ENCODE measurements at places on chromosomes 11 and 22. TPM values are rescaled to one million over a fixed set of nuclear protein-coding genes. Genes with fewer than 3 reads are reported as not detected.

GRCh38 chr22:42716649-42717127 is 4.0 kb downstream of the A4GALT start:
- DNase-seq = no peak

DNA sequence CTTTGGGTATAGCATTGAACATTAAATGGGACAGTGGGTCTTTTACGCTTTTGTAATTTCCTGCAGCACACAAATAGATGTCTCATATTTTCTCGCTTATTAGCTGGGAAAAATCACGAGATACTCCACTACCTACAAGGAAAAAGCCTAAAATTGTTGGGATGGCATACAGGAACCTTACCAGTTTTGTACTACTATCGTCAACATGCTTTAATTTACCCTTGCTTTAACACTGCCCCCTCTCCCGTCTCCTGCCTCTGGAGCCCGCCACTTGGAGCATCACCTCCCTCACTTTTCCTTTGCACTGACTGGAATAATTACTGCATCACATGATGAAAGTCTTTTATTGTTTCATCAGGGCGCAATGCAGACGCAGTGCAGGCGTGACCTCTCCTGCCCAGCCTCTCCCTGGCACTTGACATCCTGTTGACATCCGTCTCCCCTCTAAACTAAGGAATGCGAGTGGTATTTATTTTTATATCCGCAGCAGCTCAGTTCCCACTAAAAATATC is 1.0 kb upstream of the FNBP4 start:
- no peak for DNase-seq

- DNase-seq = no peak
Measured at GRCh38 chr22:40509401-40510134, 127.0 kb downstream of the MRTFA start.

- DNase-seq = no peak
Measured at GRCh38 chr11:36738292-36738861, 140.3 kb upstream of the RAG2 start.

GRCh38 chr11:9852465-9852864 is 188.6 kb downstream of the SWAP70 start:
- no peak for DNase-seq

GRCh38 chr11:70297341-70297740 is 26.9 kb downstream of the PPFIA1 start:
- DNase-seq = no peak

DNA sequence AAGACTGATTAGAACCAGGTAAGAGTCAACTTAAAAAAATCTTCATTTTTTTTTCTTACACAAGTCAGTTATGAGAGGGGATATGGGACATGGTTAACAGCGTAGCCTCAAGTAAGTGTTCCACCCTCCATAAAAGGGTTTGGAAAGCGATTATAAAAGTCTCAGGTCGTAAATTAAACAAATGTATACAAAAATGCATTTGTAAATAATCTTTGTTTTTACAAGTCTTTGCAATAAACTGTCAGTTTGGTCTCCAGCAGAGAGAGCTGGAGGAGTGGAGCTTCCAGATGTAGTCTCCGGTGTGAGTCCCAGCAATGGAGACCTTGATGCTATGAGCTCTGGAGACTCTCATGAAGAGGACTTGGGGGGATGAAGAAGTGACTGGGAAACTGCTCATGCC is 99.8 kb upstream of the TP53AIP1 start:
- no peak for DNase-seq

DNA sequence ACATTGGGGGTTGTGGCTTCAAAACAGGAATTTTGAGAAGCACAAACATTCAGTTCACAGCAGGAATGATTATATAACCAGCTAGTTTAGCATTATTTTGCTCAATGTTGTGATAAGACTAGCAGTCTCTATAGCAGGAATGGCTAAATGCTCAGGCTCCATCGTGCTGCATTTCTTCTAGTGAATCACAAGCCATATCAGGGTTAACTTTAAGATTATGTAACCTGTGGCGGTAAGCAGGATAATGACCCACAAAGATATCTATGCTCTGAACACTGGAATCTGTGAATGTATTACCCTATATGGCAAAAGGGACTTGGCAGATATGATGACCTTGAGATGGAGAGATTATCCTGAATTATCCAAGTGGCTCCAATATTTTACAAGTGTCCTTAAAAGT is 14.8 kb downstream of the FSHB start:
- no peak for DNase-seq

- DNase-seq = no peak
Measured at GRCh38 chr11:59336931-59337330, 21.8 kb upstream of the OR5AN1 start.

DNA sequence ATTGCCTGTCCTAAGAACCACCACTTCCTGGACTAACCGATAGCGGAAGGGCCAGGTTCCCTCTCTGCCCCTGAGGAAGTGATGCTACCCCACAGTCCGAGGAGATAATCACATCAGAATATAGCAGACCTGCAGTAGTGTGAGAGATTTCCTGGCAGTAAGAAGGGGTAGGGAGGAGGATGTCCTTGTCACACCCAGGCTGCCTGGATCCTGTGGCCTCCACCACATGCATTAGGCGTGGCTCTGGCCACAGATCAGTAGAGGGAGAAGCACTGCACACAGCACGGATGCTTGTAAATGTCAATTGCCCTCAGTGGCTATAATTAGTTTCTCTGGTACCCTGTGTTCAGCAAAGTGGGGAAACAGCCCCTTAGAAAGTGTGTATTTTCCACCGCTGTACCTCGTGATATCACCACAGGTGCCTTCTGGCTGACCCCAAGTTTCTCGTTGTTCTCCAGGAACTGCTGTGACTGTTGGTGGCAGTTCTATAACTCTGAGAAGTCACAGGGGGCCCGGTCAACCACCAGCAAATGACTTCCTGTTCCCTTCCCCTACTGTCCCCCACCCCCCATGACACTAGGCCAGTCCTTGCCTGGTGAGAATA is 61.8 kb downstream of the UBASH3B start:
- DNase-seq = peak; percentile 53

- DNase-seq = no peak
Measured at GRCh38 chr22:31332886-31333285, 13.3 kb downstream of the PATZ1 start.

GRCh38 chr11:128620309-128621100 is 33.1 kb upstream of the ETS1 start:
- no peak for DNase-seq

DNA sequence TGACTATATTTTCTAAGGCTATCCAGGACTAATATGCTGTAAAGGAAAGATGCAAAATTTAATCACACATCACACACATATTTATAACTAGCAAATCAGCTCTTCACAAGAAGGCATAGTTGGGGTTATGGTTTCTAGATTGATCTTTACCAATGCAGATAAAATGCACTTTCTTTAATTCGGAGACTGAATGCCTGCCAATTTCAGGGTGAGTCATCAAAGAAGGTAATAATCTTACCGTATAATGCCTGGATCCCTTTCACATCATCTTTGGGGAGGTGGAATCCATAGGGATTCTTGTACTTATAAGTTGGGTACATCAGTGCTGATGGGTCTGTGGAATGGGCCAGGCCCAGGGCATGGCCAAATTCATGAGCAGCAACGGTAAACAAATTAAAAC is 16.4 kb downstream of the MMP20 start:
- no peak for DNase-seq

DNA sequence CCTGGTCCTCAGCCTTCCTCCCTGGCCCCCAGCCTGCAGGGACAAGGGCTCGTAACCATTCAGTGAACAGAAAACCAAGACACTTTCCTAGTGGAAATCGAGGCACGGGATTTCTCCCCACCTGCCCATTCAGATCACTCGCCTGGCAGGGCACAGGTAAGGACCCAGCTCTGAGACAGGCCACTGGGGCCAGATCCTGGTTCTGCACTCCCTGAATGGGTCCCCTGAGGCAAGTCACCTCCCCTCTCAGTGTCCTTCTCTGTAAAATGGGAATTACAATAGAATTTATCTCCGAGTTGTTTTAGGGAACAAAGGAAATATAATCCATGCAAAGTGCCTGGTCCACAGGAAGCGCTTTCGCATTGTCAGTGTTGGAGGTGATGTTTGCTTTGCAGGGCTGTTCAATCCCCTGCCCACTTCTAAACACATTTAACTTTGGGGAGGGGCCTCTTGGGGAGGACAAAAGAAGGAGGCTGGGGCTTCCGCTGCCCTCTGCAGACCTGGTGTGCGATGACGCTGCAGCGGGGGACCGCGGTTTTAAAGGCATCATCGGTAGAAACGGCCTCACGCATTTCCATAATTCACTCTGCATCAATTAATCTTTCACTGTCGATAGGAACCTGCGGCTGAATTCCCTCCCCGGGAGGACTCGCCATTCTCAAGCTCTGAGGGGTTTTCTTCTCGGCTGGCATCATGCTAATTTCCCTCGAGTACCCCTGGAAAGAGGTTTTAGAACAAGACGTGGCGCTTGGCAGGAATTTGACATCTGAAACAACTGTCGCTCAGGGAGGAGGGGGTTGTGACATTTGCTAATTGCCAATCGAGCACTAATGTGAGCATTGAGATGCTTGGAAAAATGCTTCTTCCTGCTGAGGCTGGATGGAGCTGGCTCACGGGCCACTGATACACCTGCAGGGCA is 70.4 kb upstream of the FGF3 start:
- no peak for DNase-seq

- no peak for DNase-seq
Measured at GRCh38 chr11:108847298-108847990, 182.6 kb downstream of the DDX10 start.

DNA sequence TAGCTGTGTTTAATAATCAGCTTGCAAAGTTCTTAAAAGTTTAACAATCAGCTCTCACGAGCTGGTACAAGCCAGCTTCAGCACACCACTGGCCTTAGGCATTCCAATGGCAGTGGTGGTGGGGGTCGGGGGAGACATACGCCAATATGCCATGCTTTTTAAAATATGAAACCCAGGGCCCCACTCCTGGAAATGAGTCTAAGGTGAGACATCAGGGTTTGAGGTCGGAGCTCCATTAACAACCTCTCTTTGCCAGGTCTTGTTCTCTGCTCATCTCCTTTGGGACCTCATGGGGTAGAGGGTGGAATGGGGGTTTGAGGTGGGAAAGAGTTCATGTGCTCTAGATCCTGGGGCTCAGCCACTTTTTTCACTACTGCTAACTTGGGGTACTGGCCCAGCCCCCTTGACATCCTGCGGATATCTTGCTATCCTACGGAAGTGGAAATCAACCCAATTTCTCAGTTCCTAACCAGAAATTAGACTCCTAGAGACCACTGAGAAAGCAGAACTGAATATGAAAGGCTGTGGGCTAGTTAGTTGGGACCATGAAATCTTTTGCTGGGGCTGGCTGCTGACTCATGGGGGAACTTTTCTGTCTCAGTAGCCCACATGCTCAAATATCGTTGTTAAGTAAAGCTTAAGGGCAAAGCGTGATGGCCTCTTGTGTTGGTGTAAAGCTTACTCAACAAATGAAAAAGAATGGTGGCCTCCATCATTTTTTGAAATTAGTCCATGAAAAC is 90.1 kb downstream of the PDHX start:
- peak; percentile 67 for DNase-seq

GRCh38 chr11:111299101-111300026 is 1.0 kb downstream of the POU2AF3 start:
- DNase-seq = no peak

GRCh38 chr11:59771605-59772004 is 16.4 kb downstream of the STX3 start:
- no peak for DNase-seq

GRCh38 chr11:22340701-22341587 is 2.8 kb downstream of the SLC17A6 start:
- no peak for DNase-seq

DNA sequence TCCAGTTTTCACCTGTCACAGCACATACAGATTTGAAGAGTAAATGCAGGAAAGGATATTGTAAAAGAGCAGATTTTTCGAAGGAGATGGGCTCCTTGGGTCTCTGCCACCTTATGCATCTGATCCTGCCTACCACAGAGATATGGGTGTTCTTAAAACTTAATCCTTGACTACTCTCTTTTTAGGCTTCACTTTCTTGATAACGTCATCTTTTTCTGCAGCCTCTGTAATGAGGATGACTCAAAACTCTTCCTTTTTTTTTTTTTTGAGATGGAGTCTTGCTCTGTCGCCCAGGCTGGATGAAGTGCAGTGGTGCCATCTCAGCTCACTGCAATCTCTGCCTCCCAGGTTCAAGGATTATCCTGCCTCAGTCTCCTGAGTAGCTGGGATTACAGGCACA is 7.8 kb downstream of the PRR14L start:
- no peak for DNase-seq

DNA sequence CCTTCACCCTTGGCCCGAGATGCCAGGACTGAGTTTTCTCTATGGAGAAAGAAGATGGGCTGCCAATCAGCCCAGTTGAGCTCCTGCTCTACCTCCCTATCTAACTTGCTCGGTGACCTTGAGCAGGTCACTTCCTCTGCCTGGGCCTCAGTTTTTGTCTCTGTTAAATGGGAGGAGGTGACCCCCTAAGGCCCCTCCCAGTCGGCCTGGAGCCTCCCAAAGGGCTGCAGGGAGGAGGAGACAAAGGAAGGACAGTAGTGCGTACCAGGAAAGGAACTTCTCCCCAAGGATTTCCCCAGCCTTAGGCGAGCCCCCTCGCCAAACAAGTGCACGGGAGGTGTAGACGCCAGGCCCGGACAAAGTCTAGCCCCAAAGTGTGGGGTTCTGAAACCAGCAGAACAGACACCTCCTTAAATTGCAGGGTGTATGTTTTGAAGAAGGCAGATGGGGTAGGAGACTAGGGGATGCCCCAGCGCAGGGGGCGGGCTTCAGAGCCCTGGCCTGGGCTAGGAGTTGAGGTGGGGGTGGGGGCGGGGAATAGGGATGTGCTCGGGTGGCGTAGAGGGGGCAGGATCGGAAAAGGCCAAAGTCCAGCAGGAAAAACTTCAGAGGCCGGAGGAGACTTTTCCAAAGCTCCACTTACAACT is 1.0 kb downstream of the CBX7 start:
- peak; percentile 60 for DNase-seq

DNA sequence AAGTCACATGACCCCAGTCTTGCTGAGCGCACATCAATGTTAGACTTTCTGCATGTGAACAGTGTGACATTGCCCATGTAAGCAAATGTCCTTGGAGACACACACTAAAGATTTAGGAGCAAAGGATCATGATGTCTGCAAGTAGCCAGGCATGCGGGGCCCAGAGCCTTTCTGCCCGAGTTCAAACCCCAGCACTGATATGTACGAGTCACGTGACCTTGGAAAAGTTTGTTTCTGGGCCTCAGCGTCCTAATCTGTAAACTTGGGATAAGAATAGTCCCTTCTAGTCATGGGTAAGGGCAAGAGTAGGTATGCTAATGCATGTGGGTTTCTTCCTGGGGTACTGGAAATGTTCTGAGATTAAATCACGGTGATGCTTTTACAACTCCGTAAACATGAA is 16.8 kb upstream of the PGA3 start:
- no peak for DNase-seq

Gene THAP7
- 73.6 TPM for total RNA-seq

Gene CALCA
- total RNA-seq = not detected

Gene HEPHL1
- total RNA-seq = not detected

Gene ABTB2
- total RNA-seq = 2.2 TPM

Gene ACRV1
- not detected for total RNA-seq

Gene ANKK1
- 0.42 TPM for total RNA-seq

Gene NCR3LG1
- total RNA-seq = 11.2 TPM

Gene MPZL2
- 1.4 TPM for total RNA-seq

Gene LIF
- total RNA-seq = 0.30 TPM

Gene OR8G5
- not detected for total RNA-seq

Gene TRIM6
- not detected for total RNA-seq

Gene KIRREL3
- total RNA-seq = not detected

Gene DERL3
- 0.81 TPM for total RNA-seq
